ENCODE measurements at places on chromosomes 5 and 9.

GRCh38 chr5:135319458-135319857 is 79.6 kb downstream of the MACROH2A1 start:
- DNase-seq: no peak

DNA sequence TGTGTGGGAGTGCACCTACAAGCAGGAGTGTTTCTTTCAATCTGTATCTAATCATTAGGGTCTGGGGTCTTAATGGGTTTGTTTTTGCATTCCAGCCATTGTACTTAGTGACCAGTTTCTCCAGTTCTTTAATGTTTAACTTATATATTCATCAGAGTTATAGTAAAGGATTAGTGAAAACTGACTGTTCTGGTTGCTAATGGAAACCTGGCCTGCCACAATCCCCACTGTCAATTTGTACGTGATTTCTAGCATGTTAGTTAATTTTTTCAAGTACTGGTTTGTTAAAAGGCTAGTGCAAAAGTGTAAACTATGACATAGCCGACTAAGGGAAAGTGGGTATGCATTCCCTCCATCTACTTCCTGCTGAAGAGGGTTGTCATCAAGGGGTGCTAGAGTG is 276.1 kb downstream of the HTR1A start:
- no peak for DNase-seq

GRCh38 chr9:34717996-34718614 is 8.2 kb upstream of the CCL21 start:
- no peak for DNase-seq

DNA sequence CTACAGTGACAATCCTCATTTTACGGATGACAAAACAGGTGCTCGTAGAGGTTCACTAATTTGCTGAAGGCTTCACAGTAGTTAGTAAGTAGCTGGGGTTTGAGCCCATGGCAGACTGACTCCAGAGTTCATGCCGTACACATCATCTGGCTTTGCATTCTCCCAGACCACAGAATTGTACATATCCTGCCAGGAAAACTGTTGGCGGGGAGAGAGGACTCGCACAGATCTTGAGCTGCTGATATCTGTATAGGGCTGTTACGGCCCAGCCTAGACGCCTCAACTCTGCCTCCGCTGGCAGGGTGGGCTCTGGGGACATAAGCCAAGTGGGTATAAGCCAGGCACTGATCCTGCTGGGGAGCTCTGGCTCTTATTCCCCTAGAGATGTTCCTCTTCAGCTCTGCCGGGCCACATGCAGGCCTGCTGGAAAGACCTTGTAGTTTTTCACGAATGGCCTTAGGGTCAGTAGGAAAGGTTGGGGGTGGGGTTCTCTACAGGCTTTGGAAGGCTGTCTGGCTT is 16.3 kb downstream of the LARP1 start:
- peak; percentile 50 for DNase-seq

GRCh38 chr5:68533571-68534084 is 318.1 kb downstream of the PIK3R1 start:
- no peak for DNase-seq

DNA sequence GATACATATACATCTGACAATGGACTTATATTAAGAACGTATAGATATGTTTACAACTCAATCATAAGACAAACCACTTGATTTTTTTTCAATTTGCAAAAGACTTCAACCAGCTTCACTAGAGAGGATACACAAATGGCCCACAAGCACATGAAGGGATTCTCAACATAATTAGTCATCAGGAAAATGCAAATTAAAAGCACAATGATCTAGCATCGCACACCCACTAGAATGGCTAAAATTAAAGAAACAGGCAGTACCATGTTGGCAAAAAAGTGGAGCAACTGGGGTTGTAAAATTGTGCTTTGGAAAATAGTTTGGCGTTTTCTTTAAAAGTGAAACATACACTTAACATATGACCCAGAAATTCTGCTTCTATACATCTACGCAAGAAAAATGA is 80.0 kb upstream of the TRIO start:
- DNase-seq: no peak

DNA sequence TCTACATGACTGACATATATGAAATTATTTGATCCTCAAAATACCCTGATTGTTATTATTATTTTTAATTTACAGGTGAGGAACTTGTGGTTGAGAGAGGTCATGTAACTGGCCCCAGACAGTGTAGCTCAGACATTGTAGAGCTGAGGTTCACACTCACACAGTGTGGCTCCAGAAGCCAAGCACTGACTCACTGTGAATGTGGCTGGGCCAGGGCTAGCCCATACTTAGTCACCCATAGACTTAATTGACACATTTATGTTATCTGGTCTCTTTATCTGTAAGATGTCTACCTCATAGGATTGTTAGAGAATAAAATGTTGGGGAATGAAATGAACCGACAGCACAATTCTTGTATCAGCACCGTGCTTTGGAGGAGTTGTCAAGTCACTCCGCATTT is 24.9 kb upstream of the CCDC112 start:
- no peak for DNase-seq

DNA sequence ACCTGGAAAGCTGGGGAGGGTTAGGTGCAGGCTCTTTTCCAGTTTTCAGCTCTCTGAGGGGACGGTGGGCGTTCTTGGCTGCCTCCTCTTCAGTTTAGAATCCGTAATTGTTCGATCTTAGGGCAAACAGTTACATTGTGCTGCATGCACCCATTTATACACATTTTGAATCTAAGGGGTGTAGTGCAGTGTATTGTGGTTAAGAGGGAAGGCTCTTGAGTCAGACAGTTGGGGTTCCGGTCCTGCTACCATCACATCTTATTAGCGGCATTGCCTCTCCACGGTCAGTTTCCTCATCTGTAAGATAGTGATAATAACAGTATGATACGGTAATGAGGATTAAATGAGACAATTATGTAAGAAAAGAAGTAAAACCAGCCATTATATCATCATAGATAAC is 625 bp downstream of the EXOSC2 start:
- DNase-seq: no peak

GRCh38 chr9:92496396-92497176 is 14.3 kb upstream of the ASPN start:
- DNase-seq: no peak

DNA sequence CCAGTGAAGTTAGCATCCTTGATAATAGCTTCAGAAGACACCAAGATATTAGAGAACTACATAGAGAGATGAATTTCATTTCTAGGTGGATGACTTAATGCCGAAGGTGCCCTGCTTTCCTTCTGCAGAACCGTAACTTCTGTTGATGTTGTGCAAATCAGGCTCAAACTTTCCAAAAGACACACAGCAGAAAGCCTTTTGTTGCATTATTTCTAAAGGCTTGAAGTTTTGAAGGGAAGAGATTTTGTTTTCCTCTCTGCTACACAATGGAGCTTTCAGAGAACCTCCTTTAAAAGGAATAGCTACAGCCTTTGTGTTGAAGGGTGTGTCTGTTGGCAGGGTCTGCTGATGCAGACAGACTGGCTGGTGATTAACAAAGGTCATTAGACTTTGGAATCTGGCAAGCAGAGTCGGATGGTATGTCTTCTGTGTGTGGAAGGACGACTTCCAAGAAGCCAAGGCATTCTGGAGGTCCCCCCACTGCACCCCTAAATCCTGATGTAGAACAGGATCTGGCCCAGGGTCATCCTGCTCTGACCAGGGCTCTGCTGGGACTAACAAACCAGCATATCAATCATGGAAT is 57.8 kb downstream of the ZNF462 start:
- DNase-seq: peak; percentile 35

DNA sequence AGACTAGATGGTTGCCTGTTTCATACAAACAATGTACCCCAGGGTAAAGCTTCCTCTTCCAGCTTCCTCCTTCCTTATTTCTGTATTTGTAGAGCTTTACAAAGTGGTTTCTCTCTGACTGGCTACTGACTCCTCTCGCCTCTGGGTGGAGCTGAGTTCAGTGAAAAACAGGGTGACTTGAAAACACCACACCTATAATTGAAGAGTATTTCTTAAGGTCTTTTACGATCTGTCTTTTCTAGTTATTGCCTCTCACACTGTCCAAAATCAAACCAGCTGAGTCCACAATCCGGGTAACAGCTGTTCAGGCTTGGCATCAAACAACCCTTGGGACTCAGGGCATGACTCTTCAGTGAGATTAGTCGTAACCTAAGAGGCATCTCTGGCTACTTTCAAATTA is 200.4 kb downstream of the ARRDC3 start:
- DNase-seq: no peak

DNA sequence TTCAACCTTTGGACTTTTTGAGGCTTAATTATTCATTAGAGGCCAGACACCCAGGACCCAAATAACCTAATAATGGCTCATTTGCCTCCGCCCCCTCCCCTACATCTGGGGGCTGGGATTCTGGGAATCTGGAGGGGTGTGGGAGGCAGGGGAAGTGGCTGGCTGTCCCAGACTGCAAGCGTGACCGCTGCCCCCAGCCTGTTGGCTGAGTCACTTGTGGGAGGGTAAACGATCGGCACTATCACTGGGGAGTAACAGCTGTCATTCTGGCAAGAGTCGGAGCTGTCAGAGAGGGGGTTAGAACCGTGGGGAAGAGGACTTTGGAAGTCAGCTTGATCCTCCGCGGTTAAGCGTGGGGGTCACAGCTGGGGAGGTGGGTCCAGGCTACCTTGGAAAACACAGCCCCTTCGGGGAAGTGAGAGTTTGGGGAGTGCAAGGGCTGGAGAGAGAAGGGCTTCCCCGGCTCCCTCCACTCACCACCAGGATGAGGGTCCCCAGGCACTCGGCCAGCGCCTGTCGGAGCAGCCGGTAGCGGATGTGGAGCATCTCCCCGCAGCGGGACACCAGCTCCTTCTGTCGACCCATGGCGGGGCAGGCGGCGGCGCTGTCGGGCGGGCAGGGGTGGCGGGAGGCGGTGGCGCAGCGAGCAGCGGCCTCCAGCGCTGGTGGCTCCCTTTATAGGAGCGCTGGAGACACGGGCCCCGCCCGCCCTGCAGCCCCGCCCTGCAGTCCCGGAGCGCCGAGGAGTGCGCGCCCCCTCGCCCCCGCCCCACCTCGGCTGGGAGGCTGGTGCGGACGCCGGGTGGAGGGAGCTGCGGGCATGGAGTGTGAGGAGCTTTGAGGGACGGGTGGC is at the start of gene AQP3:
AQP3 (minus strand) TSS at position 648 of the 853 bp plus-strand sequence; CDS start at position 585, 63 bp downstream.
- peak; percentile 38 for DNase-seq

- no peak for DNase-seq
Measured at GRCh38 chr5:154756868-154757813, 2.0 kb downstream of the LARP1 start.

GRCh38 chr9:68530618-68531017 is 10.1 kb downstream of the TMEM252 start:
- no peak for DNase-seq

- no peak for DNase-seq
Measured at GRCh38 chr5:96226941-96227552, 206.0 kb downstream of the PCSK1 start.

- no peak for DNase-seq
Measured at GRCh38 chr5:113132564-113132963, 156.0 kb downstream of the DCP2 start.

GRCh38 chr5:144453753-144454152 is 283.1 kb downstream of the KCTD16 start:
- DNase-seq: no peak

- DNase-seq: no peak
Measured at GRCh38 chr9:77403239-77403638, 225.9 kb downstream of the VPS13A start.

GRCh38 chr5:36666986-36667385 is 60.6 kb downstream of the SLC1A3 start:
- peak; percentile 29 for DNase-seq

GRCh38 chr5:181189363-181189961 is 15.5 kb downstream of the TRIM7 start:
- DNase-seq: no peak

DNA sequence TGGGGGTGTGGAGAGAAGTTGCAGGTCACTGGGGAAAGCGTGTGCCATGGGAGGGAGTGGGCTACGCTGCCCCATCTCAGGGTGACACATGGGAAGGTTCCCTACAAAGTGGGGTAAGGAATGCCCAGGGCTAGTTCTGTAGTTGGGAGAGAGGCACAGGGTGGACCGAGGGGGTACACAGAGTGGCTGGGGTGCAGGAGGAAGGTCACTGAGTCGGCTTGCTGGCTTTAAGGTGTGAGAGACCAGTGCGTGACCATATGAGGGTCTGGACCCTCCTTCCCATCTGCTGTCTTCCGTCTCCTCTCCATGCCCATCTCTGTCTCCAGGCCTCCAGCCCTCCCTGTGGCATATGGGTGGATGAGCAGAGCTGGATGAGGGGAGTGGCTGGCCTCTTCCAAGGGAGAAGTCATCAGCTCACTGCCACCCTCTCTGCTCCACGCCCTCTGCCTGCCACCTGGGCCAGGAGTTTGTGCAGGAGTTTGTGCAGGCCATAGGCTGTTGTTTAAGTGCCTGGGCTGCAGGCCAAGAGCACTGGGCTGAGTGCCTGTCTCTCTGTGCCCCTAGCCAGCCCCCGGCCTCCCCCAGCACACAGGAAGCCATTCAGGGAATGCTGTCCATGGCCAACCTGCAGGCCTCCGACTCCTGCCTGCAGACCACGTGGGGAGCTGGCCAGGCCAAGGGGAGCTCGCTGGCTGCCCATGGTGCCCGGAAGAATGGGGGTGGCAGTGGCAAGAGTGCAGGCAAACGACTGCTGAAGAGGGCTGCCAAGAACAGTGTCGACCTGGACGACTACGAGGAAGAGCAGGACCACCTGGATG is 96.8 kb downstream of the PHF2 start:
- no peak for DNase-seq

GRCh38 chr5:150144879-150145278 is 10.8 kb downstream of the PDGFRB start:
- no peak for DNase-seq

All from kidney epithelial cell (primary cell).